ENCODE measurements at places on chromosomes 3 and 15.

DNA sequence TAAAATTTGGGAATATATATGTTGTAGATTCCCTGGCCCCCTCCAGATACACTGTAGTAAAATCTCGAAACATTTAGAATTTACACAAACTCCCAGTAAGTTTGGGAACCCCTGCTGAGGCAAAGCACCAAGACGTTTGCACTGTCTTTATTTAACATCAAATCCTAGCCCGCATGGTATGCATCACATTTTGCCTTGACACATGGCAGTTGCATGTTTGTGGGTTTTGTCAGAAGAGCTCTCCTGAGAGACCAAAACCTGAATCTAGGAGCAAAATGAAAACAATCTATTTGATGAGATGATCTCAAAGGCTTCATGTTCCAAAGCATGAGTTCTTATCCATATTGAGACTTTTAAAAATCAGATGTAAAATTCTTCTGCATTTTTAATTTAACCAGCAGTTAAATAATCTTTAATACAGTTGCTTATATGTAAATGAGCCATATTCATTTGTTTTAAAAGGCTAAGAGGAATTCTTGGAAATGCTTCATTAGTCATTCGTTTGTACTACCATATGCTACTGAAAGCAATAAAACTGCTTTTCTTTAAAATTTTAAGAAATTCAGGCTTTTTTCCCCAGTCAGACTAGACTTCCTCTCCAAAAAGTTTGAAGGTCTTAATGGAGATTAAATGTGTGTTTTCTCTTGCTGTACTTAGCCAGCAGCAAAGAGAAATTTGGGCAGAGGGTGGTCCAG is 105.2 kb upstream of the BOC start:
- no peak for DNase-seq

GRCh38 chr3:193943851-193944517 is 192.0 kb upstream of the HES1 start:
- DNase-seq: no peak

GRCh38 chr15:76983590-76984375 is 11.1 kb upstream of the PSTPIP1 start:
- DNase-seq: no peak

- no peak for DNase-seq
Measured at GRCh38 chr3:45965653-45966052, 22.4 kb downstream of the CXCR6 start.

DNA sequence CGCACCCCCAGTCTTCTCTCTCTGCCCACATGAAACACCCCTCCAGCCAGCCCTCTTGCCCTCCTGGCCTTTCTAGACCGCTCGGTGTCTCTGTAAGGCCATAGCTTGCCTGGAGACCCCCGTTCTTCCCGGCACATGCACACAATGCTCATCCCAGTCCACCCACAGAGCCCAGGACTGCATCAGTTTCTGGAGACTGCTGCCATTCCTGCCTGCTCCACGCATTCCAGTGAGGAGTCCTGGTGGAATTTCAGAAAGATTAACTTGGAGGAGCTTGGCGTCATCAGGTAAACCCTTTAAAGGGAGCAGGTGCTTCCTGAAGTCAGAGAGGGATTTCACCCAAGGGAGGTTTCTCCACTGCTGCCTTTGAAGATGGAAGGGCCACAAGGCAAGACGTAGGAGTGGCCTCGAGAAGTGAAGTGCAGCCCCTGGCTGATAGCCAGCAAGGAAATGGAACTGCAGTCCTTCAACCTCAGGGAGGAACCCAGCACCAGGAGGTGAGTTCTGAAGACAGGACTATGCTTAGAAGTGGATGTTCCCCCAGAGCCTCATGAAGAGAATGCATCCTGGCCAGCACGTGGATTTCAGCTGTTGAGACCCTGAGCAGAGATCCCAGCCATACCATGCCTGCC is 19.2 kb downstream of the SLC41A3 start:
- DNase-seq: no peak

DNA sequence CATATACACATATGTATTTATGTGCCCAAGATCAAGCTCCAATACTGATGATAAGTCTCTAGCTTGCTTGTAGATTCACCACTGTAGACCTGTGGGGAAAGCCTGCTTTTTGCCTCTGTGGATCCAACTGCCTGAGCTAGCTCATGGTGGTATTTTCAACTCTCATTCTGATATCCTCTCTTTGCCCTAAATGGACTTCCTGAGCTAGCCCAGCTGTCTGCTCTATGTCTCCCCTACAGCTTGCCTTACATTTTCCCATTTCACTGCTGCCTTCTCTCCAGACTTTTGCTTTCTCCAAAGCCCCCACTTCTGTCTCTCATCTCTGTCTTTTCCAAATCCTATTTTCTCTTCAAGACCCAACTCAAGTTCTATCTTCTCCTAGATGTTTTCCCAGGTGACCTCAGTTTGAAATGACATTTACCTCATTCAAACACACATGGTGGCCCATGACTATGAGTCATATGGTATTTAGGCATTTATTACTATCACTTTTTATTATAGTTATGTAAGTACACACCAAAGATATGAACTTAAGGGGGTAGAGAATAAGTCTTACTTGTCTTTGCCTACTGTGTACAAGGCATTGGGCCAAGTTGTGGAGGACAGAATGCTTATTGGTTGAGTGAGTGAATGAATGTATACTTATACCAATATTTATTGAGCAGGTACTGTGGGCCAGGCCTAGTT is 191.7 kb downstream of the NR1D2 start:
- no peak for DNase-seq

DNA sequence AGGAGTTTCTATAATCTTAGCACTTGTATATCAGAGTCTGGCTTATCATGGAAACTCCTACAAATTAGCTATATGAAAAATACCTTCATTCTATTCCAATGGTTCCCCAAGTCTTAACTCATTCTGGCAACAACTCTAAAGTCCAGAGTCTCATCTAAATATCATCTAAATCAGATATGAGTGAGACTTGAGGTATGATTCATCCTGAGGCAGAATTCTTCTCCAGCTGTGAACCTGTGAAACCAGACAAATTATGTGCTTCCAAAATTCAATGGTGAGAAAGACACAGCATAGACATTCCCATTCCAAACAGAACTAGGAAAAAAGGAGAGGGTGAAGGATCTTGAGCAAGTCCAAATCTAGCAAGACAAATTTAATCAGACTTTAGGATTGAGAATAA is 138.8 kb downstream of the THRB start:
- no peak for DNase-seq

GRCh38 chr3:45507820-45508317 is 86.7 kb upstream of the LIMD1 start:
- no peak for DNase-seq

DNA sequence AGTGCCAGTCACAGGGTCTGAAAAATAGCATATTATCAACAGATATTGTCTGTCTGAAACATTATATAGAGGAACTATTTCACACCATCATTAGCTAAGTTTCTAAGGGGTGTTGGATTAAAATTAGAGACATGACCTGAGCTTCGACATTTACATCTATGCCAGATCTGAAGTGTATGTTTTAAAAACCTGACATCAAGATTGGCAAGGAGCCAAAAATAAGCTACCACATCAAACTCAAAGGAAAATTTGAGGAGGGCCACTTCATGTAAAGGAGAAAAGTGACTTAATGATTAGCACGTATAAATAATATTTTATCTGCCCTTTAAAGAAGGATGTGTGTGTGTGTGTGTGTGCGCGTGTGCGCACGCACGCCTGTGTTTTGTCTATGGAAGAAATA is 752.0 kb upstream of the GRM7 start:
- no peak for DNase-seq

- no peak for DNase-seq
Measured at GRCh38 chr3:160369784-160370183, 29.2 kb downstream of the IFT80 start.

- DNase-seq: no peak
Measured at GRCh38 chr3:79297245-79297960, 470.4 kb downstream of the ROBO1 start.

DNA sequence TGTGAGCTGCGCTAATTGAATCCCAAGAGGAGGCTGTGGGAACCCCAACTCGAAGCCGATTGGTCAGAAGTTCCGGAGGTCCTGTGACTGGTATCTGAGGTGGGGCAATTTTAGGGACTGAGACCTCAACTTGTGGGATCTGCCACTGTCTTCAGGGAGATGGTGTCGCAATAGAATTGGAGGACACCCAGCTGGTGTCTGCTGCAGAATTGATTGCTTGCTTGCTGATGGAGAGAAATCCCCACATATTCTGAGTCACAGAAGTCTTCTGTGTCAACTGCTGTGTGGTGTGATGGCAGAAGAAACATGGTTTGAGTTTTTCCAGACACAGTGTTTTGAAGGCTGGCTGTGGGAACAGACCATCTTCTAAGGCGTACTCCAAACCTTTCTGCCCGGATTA is 99.7 kb upstream of the PLXNA1 start:
- DNase-seq: no peak

DNA sequence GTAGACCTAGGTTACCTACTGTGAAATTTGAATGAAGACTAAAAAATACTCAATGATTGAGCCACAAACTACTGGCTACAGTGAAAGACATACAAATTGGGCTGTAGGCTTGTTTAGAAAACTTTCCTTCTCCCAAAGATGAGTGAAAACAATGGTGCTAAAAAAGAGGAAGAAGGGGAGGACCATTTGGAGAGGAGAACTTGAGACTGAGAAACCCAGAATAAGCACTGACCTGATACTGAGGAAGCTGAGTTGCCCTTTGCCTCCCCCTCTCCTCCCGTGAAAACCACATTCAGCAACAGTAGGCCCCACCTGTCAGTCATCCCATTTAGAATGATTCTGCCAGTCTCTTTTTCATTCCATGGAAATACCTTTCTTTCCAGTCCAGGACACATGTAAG is 484.0 kb upstream of the TGFBR2 start:
- DNase-seq: no peak

GRCh38 chr15:71529361-71529760 is 281.0 kb upstream of the NR2E3 start:
- no peak for DNase-seq

DNA sequence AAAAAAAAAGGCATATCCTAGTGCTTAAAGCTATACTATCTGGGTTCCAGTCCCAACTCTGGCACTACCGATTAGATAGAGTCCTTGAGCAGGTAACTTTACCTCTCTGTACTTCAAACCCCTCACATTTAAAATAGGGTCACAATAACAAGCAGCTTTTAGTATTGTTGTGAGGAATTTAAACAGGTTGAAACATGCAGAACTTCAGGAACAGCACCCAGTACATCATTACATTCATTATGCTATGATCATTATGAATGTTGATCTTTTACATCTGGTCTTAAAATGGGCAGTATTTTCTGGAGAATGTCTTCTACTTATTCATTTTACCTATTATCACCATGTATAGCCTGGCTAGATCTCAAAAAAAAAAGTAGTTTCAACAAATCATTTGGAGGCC is 176.1 kb upstream of the CCDC54 start:
- no peak for DNase-seq

- no peak for DNase-seq
Measured at GRCh38 chr3:140995881-140996280, 54.2 kb downstream of the SLC25A36 start.

DNA sequence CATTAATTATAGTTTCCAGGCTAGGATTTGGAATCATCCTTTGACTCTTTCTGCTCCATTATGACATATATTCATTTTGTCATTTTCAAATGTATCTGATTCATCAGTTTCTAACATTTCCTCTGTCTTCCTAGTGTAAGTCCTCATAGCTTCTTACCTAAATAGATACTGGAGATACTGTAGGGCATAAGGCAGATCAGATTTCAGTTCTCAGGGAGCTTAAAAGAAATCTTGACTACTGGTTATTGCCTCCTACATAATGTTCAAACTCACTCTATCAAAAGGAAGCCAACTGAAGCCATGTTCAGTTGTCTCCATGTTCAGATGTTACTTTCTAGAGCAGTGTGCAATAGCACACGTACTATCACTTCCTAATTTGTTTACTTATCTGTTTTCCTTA is 29.6 kb upstream of the CTDSPL2 start:
- no peak for DNase-seq

DNA sequence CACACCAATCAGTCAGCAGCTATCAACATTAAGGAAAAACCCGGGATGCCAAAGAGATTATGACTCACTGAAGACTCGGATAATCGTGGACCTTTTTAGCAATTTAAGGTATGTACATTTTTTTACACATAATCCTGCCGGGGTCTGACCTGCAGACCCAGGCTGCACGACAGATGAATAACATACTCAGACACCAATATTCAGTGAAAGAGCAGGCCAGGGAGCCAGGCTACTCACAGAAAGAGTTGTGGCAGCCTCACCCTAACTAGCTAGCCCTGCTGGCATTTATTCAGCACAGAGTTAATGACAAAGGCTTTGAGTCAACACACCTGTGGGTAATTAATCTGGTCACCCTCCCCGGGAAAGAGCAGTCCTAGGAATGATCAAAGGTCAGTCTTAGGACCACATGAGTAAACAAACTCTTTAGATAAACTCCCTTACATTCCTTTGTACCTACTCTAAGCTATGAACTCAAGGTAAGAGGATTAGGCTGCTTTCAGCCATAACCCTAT is 727.5 kb downstream of the TBL1XR1 start:
- no peak for DNase-seq

DNA sequence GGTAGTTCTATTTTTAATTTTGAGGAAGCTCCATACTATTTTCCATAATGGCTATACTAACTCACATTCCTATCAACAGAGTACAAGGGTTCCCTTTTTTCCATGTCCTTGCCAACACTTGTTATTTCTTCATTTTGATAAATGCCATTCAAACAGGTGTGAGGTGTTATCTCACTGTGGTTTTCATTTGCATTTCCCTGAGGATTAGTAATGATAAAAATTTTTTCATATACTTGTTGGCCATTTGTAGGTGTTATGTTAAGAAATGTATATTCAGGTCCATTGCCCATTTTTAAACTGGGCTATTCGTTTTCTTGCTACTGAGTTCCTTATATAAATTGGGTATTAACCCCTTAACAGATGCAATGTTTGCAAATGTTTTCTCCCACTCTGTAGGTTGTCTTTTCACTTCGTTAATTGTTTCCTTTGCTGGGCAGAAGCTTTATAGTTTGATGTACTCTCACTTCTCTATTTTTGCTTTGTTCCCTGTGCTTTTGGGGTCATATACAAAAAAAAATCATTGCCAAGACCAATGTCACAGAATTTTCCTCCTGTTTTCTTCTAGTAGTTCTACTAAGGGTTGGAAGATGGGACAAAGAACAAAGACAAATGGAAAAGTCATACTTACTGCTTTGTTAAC is 11.0 kb upstream of the VPS39 start:
- DNase-seq: no peak

DNA sequence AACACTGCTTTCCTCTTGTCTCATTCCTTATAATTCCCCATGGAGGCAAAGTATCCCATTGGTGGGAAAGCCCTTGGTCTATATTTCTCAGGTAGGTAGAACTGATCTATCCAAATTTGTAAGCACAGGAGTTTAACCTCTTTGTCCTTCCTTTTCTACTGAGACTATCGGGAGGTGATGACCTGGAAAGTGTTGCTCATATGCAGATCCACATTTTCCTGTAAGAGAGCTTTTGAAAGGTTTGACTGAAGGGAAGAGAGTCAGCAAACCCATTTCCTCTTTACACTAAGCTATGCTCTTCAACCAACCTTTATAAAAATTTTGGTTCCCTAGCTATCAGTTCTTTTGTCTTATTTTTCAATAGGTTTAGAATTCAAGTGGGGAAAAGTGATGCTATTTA is 200.7 kb downstream of the TIGIT start:
- no peak for DNase-seq

Data from stimulated activated CD8-positive, alpha-beta memory T cell treated with anti-CD3 and anti-CD28 coated beads, Interleukin-12 subunit alpha, Interleukin-12 subunit beta, amount 100 ng/mL, for 4 hours (primary cell).